Small intestine (tissue), 16 donors: ENCODE measurements at places on chromosomes 11 and 22.
A peak's percentile ranks its signal among the peaks of the same experiment; 100 is the strongest.

- no peak for DNase-seq
Measured at GRCh38 chr22:38098410-38099249, 11.9 kb downstream of the BAIAP2L2 start.

GRCh38 chr22:30365891-30366290 lies 9.1 kb downstream of the CCDC157 start:
- DNase-seq: no peak

DNA sequence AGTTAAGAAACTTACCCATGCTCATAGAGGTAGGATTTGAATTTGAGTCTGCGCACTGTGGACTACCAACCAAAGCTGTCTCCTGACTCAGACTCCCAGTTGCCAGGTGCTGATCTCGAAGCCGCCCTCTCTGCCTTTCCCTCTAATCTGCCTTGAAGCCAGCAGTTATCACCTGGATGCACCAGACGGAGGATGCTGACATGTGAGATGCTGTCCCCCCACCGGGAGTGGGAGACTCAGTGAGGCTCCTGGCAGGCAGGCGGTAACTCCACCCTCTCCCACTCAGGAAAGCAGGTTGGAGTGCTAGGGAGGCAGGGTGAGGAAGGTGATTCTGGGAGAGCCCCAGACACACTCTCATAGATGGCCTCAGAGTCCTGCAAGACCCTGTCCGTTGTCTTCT lies 40.4 kb downstream of the KIAA1671 start:
- DNase-seq: no peak

DNA sequence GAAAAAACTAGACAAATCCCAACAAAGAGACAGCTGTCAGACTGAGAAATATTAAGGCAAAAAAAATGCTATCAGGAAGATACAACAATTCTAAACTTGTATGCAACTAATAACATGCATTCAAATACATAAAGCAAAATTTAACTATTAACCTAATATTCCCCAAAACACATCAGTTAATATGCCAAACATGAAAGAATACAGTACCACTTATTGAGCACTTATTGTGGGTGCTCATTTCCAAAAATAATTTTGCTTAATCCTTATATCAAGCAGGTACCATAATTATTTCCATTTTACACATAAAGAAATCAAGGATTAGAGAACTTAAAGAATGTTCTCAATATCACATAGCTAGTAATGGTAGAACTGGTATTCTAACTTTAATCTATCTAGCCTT lies 67.7 kb upstream of the HMGXB4 start:
- DNase-seq: no peak

DNA sequence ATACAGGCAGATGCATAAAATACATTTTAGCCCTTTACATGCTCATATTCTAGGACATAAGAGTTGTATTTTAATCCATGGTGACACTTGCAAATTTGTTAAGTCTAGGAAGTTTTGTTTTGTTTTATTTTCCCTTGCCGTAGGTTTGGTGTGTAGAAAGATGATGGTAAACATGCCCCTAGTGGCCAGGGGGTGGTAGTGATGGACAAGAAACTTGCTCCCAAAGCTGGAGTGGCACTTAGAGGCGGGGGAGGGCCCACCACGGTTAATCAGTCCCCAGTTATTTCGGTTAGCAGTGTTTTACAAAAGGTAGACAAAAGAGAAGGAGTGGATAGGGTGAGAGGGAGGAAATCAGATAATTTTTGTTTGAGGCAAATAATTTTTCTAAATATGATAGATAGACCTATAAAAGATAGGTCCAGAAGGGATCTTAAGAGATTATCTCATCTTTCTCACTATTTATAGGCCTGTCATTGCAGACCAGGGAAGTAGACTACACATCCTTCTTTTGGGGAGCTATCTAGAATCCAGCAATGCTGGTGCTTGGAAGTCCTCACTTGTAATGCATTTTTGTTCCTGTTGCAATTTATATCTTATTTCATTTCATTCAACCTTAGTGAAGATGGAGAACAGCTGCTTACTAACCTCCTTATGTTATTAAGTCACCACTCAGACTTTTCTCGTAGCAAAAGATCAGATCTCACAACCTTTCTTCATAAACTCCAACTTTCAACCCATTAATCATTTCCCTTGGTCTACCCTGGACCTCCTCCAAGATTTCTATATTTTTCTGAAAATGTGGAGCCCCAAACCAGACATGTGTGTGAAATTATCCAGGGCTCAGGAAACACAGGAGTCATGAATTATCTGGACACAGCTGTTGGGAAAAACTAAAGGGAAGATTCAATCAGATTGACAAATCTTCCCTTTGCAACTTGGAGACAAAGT lies 5.9 kb upstream of the BDNF start:
- no peak for DNase-seq

DNA sequence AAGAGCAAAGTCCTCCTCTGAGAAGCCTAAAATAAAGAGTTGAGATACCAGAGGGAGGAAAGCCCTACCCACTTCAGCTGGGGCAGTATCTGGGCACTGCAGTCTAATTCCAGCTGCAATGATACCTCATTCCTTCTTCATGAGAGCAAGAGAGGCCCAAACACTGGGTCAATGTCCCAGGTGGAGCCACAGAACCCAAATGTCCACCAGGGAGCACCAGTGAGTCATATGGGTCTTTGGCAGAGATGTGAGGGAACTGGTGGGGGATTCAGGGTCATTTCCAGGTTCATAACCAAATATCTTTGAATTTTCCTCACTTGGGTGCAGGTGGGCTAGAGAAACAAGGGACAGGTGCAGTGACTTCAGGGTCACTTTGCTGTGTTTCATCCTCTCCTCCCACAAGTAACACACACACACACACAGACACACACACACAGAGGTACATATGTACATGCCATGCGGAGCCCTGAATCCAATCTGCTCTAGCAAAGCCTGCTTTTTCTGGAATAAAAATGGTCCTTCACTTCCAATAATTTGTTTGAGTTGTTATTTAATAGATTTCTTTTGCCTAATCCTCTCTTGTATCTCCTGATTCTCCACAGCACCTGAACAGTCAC lies 585.4 kb downstream of the SOX6 start:
- DNase-seq: peak; percentile 39

- DNase-seq: no peak
Measured at GRCh38 chr11:115722711-115723110, 218.5 kb upstream of the CADM1 start.

- DNase-seq: no peak
Measured at GRCh38 chr11:86187027-86187426, 57.5 kb upstream of the EED start.

DNA sequence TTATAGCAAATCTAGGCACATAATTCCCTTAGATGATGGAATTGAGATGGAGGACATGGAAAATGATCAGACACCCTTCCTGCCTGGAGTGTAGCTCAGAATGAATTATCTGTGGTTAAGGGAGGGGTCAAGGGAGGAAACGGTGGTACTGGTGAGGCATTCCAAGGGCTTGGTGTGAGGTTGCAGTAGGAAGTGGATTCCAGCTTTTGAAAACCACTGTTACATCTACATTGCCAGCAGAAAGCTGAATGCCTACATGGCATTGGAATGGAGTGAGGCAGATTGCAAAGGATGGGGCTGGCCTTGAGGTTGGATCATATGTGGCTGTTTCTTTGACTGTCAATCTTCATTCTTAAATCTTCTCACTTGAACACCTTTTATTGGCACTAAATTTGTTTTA lies 684.4 kb downstream of the NTM start:
- no peak for DNase-seq

GRCh38 chr11:60184824-60185511 lies 2.1 kb upstream of the MS4A6A start:
- no peak for DNase-seq

DNA sequence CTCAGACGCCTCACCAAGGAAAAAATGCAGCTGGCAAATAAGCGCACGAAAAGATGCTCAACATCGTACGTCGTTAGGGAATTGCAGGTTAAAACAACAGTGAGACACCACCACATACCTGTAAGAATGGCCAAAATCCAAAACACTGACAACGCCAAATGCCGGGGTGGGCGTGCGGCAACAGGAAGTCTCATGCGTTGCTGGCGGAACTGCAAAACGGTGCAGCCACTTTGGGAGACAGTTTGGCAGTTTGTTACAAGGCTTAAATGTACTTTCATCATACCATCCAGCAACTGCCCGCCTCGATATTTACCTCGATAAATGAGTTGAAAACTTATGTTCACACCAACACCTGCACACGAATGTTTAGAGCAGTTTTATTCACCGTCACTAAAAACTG lies 7.5 kb upstream of the CTSD start:
- DNase-seq: no peak

GRCh38 chr11:39249566-39250365 lies 2209.7 kb downstream of the LRRC4C start:
- no peak for DNase-seq

DNA sequence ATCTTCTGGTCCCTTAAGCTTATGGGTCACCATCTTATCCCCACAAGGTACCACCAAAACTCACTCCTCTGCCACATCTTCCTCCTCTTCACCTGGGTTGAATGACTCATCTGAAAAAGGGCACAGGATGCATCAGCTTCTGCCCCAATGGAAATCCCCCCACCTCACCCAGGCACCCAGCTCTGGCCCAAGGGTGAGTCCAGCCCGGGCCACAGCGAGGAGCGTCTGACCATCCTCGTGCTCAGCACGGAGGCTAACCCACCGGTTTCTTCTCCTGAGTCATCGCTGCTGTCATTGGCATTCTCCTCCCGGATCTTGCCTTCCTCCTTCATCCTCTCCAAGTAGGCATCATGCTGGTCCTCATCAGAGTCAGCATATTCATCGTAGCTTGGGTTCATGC lies 5.3 kb upstream of the TNKS1BP1 start:
- no peak for DNase-seq

GRCh38 chr22:20268279-20269012 lies at the start of gene RTN4R:
RTN4R (minus strand) TSS chr22:20268318; CDS start chr22:20268092, 226 bp downstream.
- DNase-seq: peak; percentile 83
